ENCODE measurements at places on chromosomes 2 and 18.

- no peak for ATAC-seq
Measured at GRCh38 chr18:51727780-51728179, 530.3 kb upstream of the MEX3C start.

DNA sequence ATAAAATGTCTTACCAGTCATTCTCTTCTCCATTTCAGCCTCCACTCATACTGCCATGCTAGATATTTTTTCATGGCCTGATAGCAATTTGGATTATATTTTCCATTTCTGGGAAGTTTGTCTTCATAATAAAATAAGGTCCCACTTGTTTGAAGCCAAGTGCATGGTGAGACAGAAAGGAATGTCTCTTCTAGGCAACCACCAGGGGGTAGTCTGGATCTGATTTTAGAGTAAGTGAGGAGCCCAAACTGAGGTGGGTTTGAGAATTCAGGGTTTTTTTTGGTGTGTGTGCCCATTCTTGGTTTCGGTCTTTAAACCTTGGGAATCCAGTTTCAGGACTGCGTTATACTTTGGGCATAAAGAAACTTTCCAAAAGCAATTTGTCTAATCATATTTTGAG is 315.5 kb downstream of the RPRM start:
- ATAC-seq: no peak

- no peak for ATAC-seq
Measured at GRCh38 chr18:31424383-31424988, 23.1 kb upstream of the DSG3 start.

DNA sequence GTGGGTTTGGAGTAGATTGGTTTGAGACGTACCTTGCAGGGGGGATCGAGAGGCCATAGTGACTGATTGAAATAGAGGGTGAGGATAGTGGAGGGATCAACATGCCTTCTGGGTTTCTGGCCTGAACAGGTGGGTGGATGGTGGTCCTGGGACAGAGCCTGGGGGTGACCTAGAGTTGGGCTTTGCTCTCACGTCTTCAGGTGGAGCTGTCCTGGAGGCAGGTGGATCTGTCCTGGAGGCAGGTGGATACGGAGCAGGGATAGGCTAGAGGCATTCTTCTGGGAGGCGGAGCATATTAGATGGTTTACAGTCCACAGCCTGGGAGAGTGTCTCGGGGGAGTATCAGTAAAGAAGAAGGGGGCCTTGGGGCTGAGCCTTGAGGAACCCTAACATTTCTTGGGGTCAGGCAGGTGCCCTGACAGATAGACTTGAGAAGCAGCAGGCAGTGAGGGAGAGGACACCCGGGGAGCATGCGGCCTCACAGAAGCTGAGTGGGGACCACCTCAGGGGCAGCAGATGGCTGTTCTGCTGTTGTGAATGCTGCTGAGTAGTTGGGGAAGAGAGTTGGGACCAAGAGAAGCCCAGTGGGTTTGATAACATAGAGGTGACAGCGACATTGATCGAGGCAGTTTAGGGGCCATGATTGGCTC is 1.6 kb downstream of the CAPN10 start:
- ATAC-seq: no peak

GRCh38 chr2:201668402-201668910 is 25.2 kb upstream of the TMEM237 start:
- ATAC-seq: no peak
